K562 (cell line): ENCODE measurements at places on chromosomes 4 and X.

DNA sequence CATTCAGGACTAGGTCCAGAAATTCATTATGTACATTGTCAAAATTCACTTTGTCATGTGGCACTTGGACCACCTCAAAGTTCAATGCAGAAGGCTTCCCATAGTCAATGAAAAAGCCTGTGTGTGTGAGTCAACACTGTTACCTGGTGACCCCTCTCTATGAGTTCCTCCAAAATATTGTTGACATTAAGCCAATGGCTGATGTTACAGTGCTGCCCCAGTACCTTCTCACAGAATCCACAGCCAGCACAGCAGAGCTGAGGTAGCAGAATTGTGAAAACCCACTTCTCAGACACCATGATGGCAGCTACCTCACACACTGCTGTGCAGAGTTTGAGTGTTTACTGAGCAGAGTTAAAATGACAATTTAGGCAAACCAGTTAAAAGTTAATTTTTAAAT lies 22.4 kb upstream of the UGT2B4 start:
- no peak for DNase-seq

- no peak for DNase-seq
These were observed 141.3 kb upstream of the VCX3B start for GRCh38 chrX:8323356-8323755.

- no peak for DNase-seq
These were observed 3.7 kb downstream of the DOCK11 start for GRCh38 chrX:118499295-118499694.

- no peak for DNase-seq
These were observed 515.7 kb downstream of the BCOR start for GRCh38 chrX:39582091-39582490.

GRCh38 chr4:7342223-7343080 lies 92.3 kb downstream of the PSAPL1 start:
- DNase-seq = no peak

- DNase-seq = no peak
These were observed 217.5 kb downstream of the BANK1 start for GRCh38 chr4:102007959-102008425.
